Right lobe of liver (tissue), 6 donors: ENCODE measurements at places on chromosomes 4 and X. TPM values are rescaled to one million over a fixed set of nuclear protein-coding genes. Genes with fewer than 3 reads are reported as not detected.

Gene RAB41
- total RNA-seq = not detected

Gene HTRA3
- 1.2 TPM for total RNA-seq

Gene HTR2C
- total RNA-seq = not detected

Gene TENM3
- total RNA-seq = 3.0 TPM

Gene ADH7
- not detected for total RNA-seq

Gene LRRC66
- 0.31 TPM for total RNA-seq

Gene FAT4
- 4.3 TPM for total RNA-seq
